ENCODE measurements at places on chromosomes 2 and 18. TPM values are rescaled to one million over a fixed set of nuclear protein-coding genes. Genes with fewer than 3 reads are reported as not detected.

DNA sequence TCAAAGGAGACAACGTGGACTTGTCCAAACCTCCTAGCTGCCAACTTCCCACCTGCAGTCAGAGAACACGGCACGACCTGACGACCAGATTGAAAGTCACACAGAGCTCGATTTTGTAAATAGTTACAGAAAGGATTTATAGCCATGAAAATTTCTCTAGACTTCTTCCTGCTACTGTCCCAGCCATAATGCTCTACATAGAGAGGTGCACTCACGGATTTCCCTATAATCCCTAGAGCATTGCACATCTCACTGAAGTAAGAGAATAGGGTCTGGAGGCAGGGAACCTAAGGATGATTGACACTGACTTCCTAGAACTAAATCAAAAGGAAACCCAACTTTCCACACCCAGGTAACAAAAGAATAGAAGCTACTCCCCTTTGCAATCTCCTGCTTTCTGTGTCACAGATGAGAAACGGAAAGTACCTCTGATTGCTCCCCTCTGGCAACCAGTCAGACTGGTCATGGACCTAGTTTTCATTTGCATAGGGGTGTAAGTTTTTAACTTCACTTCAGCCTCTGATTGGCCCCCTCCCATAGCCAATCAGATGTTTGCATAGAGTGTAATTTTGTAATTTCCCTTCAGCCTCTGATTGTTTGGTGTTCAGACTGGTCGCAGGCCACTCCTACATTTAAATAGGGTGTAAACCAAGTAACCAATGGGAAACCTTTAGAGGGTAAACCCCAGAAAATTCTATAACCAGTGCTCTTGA, 58.6 kb upstream of the FBXO11 start:
- H3K4me1 ChIP-seq, result no peaks in the 10 kb centered on the region
- H3K27me3 ChIP-seq, result no peaks in the 10 kb centered on the region
- no peak overlapping the region for H3K27ac ChIP-seq

GRCh38 chr2:215527736-215528135, 91.9 kb upstream of the FN1 start:
- H3K36me3 ChIP-seq, result no peaks in the 10 kb centered on the region
- H3K27me3 ChIP-seq, result no peaks in the 10 kb centered on the region
- DNase-seq, result no peak
- peak overlapping the region; percentile 53 for H3K27ac ChIP-seq

DNA sequence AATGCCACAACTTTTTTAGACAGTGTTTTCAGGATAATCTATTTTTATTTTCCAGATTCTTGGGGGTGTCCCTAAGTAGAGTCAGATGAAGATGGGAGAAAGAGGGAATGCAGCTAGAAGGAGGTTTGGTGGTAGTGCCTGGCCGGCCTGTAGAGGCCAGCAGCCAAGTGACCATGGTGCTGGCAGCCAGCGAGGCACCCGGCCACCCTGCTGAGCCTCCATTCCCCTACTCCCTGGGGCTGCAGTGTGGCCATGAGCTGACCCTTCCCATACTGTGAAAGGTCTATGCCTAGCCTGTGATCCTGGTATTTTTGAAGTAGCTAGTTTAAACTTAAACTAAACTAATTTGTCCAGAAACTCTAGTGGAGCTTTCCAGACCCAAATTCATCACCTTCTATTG, 268.6 kb downstream of the CYRIA start:
- no peak overlapping the region for H3K4me3 ChIP-seq
- no peak for DNase-seq
- no peak overlapping the region for H3K27ac ChIP-seq
- no peaks in the 10 kb centered on the region for H3K4me1 ChIP-seq
- no peaks in the 10 kb centered on the region for H3K36me3 ChIP-seq

DNA sequence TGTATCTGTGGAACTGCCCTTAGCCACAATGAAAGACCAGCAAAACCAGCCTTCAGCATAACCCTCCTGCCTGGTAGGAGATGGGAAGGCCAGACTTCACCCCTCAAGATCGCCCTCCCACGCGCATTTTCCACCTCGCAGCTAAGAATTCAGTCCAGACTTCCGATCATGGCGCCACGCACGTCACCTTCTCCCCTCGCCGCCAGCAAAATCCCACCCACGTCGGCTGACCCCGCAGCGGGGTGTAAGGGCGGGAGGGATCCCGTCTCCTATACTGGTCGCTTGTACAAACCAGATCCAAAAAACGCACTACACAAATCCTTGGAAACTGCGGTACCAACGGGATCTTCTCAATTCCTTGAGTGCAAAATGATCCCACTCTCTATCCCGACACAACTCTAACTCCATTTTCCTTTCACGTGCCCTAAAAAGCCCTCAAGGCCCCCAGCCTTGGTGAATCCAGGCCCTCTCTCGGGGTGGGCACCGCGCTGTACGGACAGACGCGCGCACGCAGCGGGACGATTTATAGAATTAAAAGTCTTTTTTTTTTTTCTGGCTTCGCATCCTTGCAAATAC, 1.0 kb upstream of the BMPR2 start:
- peaks cover 2% of the 10 kb centered on the region for H3K4me1 ChIP-seq
- no peaks in the 10 kb centered on the region for H3K27me3 ChIP-seq
- no peaks in the 10 kb centered on the region for H3K36me3 ChIP-seq
- peak overlapping the region; percentile 98 for H3K4me3 ChIP-seq

DNA sequence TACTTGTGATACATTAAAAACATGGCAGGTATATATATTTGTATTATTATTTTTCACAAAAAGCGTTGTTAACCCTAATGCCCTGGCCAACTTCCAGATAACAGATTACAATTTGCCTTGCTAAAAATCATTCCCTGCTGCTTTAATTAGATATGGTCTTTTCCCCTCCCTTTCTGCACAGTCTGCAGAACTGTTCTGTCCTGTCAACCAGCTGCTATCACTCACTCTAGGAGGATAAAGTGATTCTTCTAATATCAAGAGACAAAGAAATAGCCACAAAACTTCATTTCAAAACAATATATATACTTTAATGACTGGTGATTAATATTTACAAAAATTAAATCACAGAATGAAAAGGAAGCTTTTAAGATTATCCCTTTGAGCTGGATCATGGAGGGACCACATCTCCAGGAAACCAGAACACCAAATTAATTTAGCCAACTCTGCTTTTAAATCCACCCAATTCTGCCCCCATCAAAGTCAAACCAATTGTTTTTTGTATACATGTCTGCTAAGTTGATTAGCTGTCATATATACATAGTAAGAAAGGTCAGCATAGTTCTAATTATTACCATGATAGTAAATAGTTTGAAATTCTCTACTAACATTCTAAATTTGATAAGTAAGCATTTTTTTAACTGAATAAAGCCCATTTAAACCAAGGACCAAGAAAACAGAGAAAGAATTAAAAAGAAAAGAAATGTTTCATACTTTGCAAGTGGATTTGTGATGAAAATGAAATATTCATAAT, 55.7 kb downstream of the RND3 start:
- no peaks in the 10 kb centered on the region for H3K27me3 ChIP-seq
- H3K4me3 ChIP-seq, result no peak overlapping the region
- H3K4me1 ChIP-seq, result no peaks in the 10 kb centered on the region
- H3K36me3 ChIP-seq, result no peaks in the 10 kb centered on the region
- H3K27ac ChIP-seq, result no peak overlapping the region
- no peak for DNase-seq

DNA sequence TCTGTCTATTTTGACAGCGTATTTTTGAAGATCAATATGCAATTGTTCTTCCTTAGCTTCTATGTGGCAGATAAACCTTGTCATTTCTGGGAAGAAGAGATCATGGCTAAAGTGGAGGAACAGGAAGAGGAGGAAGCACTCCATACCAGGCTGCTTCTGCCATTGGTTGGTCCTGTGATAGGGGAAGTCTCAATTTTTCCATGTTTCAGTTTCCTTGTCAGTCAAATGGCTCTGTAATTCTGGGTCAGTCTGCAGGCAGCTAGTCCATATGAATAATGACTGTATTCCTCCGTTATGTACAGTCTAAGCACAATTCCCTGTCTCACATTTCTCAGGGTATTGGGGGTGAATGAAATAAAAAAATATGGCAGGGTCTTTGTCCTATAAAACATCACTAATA, 277.6 kb upstream of the CXCR4 start:
- H3K27me3 ChIP-seq, result no peaks in the 10 kb centered on the region

The IL1RL1 gene
- total RNA-seq, result 3.4 TPM
